HFFc6 (cell line): ENCODE measurements at places on chromosomes 2 and 18. TPM values are rescaled to one million over a fixed set of nuclear protein-coding genes. Genes with fewer than 3 reads are reported as not detected.

DTNA gene
- 0.87 to 1.6 TPM (median 1.6 TPM) in 3 replicates for total RNA-seq

PLCL1 gene
- 0.13 to 0.16 TPM in 2 of 3 replicates, not detected in the other for total RNA-seq

ZRANB3 gene
- total RNA-seq, result 8.2 to 8.8 TPM (median 8.3 TPM) in 3 replicates

DSG1 gene
- not detected in 3 replicates for total RNA-seq

NFATC1 gene
- total RNA-seq, result 0.57 and 1.9 TPM in 2 replicates

HSPD1 gene
- total RNA-seq, result 275 to 422 TPM (median 276 TPM) in 3 replicates

VIL1 gene
- not detected in 3 replicates for total RNA-seq

GPR75 gene
- 0.85 to 1.8 TPM (median 1.7 TPM) in 3 replicates for total RNA-seq

CIB4 gene
- total RNA-seq, result not detected in 3 replicates

MBD2 gene
- total RNA-seq, result 87.5 to 98.8 TPM (median 91.0 TPM) in 3 replicates

CNOT11 gene
- 40.0 to 46.8 TPM (median 41.2 TPM) in 3 replicates for total RNA-seq

UGT1A10 gene
- not detected in 3 replicates for total RNA-seq

DNAJC10 gene
- total RNA-seq, result 117 and 128 TPM in 2 replicates

SOX11 gene
- not detected in 3 replicates for total RNA-seq

NT5C1B gene
- not detected in 3 replicates for total RNA-seq

PTPRN gene
- 6.5 to 18.3 TPM (median 8.9 TPM) in 3 replicates for total RNA-seq

IL1R2 gene
- not detected in 2 replicates for total RNA-seq

RSAD2 gene
- not detected in 3 replicates for total RNA-seq

SP140 gene
- 0.48 and 0.57 TPM in 2 replicates for total RNA-seq

SF3B6 gene
- 125 to 134 TPM (median 126 TPM) in 3 replicates for total RNA-seq

ERBB4 gene
- total RNA-seq, result not detected in 3 replicates

CLIP4 gene
- total RNA-seq, result 32.3 to 40.9 TPM (median 36.3 TPM) in 3 replicates

FIGN gene
- total RNA-seq, result 1.6 to 3.4 TPM (median 2.8 TPM) in 3 replicates

TSPYL6 gene
- not detected in 3 replicates for total RNA-seq

CELF4 gene
- not detected in 3 replicates for total RNA-seq
